ENCODE measurements at places on chromosomes 7 and 10.

- DNase-seq, result no peak
Measured at GRCh38 chr10:36817898-36818297, 307.5 kb upstream of the ANKRD30A start.

DNA sequence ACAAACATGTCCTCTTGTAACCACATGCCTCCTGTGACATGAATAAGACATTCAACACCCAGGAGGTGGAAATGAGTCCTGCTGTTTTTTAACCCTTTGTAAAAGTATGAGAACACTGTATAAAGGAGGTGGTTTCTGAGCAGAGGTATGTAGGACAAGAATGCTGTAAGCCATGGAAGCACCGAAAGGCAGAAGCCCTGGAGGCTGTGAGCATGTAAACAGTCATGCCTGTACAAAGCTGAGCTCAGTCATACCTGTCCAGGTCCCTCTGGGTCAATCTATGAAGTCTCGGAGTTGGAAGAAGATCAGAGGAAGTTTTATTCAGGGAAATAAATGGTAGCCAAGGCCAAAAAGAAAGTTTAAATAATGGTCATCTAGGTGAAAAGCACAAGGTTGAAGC is 34.7 kb upstream of the XPNPEP1 start:
- no peak for DNase-seq

DNA sequence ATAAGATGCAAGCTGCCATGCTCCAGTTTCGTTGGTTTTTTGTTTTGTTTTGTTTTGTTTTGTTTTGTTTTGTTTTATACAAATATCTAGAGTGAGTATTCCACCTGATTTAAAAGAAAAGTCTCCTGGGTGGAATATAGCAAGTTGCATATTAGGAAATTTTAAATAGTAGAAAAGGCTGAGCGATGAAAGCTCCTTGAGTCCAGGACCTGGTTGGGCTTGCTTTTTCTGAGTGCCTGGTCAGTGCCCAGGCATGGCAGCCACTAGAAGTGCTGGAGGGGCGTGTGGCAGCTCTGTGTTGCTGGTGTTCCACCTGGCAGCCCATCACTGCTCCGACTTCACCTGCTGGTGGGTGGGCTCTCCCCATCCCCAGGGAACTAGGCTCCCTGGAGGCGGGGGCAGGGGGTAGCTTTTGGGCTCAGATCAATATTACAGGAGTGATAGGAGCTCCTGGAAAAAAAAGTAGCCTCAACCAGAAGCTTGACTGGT is 8.0 kb downstream of the COL17A1 start:
- DNase-seq, result no peak

GRCh38 chr10:132411561-132412253 is 14.7 kb downstream of the PWWP2B start:
- no peak for DNase-seq

DNA sequence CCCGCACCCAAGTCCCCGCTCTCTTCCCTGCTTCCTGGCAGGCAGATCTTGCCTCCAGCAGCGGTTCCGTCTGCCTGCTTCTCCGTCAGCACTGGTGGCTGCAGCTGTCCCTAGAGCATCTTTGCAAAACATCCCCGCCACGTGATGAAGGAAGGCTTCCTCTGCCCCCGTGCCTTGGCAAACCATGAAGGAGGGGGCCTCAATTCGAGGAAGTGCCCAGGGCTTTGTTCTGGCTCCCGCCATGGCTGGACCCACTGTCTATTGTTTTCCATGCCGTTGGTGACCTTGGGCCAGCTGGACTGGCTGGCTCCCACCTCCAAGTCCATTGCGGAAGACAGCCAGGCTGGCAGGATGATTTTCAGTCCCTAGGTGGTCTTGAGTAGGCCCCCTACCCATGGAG is 13.2 kb upstream of the AQP1 start:
- DNase-seq, result no peak

DNA sequence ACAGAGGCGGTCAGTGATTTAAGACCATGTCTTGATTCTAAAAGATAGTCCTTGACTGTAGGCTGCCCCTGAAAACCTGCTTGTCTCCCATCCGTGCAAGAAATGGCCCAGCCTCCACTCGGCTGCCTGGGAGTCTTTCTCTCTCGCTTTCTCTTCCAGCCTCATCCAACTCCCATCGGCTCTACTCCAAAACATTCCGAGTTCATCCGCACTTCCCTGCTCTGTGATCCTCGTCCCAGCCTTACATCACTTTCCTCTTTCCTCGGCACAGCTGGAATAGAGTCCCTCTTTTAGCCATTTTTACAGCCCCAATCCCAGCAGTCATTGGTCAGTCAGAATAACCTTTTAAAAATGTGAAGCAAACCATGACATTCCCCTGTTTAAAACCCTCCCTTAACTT is 135.1 kb downstream of the TAX1BP1 start:
- DNase-seq, result no peak

DNA sequence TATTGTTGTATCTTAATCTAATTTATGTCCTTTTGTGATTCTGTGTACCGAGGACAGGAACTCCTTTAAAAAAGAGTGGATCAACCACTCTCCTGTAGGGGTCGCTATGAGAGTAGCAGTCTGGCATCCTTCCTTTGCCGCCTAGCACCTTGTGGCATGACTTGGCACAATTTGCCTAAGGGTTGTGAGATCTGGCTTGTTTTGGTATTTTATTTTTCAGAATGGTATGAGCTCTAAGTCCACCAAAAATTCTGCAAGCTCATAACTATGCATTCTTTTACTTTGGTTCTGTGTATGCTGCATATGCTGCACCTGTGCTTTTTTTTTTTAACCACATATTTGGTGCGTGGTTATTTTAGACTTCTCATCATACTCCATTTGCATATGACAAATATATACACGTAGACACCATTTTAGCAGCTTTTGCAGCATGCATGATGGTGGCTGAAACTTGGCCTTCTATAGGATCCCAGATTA is 112.8 kb downstream of the CDK14 start:
- DNase-seq, result no peak

GRCh38 chr7:139949629-139950028 is 113.1 kb downstream of the PARP12 start:
- DNase-seq, result no peak

- no peak for DNase-seq
Measured at GRCh38 chr7:440059-440749, 79.4 kb downstream of the PDGFA start.

DNA sequence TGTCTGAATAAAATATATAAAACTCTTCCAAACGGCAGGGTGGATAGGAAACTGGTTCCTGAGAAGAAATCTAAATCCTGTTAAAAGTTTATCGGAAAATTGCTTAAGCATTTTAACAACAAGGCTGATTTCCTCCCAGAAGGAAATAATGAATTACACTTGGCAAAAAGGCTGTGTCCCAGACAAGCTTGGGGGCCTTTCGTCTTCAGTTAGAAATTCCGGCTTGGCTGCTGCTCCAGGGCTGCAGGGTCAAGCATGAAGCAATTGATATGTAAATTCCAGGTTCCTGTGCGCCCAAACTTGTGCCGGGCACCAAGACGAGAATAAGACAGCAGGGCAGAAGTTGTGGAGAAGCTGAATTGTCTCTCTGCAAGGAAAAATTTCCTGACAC is 38.0 kb upstream of the LBX1 start:
- no peak for DNase-seq

DNA sequence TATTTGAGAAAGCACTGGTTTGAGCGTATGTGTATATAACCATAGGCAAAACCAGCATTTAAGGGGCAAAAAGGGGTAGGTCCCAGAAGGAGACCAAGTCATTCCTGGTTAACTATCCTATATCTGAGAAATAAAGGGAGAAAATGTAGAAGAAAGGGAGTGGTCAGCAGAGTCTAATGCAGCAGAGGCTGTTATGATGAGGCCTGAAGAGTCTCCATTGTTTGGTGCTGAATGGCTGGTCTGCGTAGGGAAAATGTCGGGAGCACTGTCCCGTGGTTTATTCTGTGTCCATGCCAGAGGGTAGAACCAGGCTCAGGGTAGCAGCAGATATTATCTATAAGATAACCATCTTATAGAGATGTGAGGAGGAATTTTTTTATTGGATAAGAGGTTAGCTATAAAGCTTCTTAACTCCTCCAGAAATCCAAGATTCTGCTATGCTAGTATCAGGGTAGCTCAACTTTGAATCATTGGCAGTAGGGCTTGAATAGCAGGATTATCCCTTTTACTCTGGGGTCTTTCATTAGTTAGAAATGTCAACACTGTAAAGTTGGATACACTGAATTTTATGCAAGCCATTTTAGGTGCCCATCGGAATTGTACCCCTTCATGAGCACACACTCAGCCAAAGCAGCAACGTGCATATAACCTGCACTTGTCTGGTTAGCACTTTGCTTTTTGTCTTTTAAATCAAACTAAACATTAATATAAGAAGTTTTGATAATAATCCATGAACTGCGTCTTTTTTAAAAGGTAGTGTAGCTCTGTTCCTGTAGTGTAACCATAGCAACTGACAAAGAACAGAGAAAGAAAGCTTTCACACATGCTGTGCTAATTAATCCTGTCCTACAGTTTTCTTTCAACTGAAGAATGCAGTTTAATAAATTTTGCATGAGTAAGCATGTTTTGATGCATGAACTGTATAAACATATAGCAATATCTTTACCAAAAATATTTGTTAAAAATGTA is 312.0 kb upstream of the FZD1 start:
- DNase-seq, result no peak

DNA sequence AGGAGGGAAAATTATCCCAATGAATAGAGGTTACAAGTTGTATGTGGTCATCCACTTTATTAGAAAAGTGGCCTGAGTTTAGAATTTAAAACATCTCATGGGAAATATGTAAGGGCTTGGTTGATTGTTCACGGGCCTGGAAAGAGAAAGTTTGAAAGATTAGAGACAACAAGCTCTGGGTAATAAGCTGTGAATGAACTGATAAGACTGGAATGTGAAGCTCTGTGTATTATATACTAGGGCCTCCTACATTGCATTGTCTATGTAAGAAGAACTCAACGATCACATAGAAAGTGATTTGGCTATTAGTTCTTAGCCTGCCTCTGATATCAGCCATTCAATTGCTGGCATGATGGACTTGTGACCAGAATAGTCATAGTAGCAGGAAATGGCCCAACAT is 199.2 kb upstream of the MAGI2 start:
- no peak for DNase-seq

- DNase-seq, result no peak
Measured at GRCh38 chr10:35043796-35044344, 46.3 kb downstream of the CUL2 start.

GRCh38 chr10:79982362-79982800 is 33.5 kb upstream of the SFTPD start:
- DNase-seq, result no peak

DNA sequence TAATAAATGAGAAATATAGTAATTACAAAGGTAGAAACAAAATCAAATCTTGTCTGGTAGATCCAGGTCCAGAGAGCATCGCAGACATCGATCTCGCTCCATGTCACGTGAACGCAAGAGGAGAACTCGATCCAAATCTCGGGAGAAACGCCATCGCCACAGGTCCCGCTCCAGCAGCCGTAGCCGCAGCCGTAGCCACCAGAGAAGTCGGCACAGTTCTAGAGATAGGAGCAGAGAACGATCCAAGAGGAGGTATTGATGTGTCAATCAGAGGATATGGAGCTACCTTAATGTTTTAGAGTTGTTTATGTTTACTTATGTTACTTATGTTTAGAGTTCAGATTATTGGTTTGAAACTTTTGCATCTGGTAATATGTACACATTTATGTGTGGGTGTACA is 57.8 kb downstream of the LUC7L2 start:
- DNase-seq, result no peak

GRCh38 chr10:11697718-11698527 is 44.3 kb upstream of the ECHDC3 start:
- DNase-seq, result no peak

- no peak for DNase-seq
Measured at GRCh38 chr7:27239387-27240014, 3.1 kb upstream of the EVX1 start.

GRCh38 chr10:118986815-118987790 is 42.4 kb upstream of the NANOS1 start:
- no peak for DNase-seq

GRCh38 chr7:70779321-70779720 is 352.6 kb upstream of the GALNT17 start:
- no peak for DNase-seq

GRCh38 chr10:32326680-32327363 is 20.1 kb downstream of the EPC1 start:
- no peak for DNase-seq

- DNase-seq, result no peak
Measured at GRCh38 chr7:157513682-157514081, 176.9 kb downstream of the DNAJB6 start.

DNA sequence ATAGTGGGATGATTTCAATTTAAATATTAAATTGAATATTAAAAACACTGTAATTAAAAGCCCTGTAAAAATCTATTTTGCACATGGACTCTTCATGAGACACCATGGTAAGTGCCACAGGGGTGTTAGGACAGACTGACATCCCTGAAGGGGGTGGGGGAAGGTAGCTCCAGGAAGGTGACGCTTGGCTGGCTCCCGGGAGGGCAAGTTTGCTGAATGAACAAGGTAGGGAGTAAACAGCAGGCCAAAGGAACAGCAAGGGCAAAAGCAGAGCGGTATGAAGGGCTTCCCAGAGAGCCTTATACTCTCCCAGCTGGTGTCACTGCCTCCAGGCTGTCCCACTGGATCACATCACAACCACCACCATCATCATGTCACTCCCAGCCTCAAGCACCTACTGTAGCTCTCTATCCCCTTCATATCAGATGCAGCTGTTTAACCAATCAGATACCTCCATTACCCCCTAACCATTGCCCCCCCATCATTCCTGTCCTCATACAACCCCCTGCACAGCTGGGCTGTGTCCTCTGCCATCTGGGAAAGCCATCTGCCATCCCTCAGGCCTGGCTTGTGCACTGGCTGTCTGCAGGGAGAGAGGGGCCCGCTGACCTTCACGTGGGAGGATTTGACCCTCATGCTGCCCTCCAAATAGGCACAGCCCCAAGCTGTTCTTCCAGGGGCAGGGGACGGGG is 19.5 kb downstream of the HSPA12A start:
- no peak for DNase-seq

DNA sequence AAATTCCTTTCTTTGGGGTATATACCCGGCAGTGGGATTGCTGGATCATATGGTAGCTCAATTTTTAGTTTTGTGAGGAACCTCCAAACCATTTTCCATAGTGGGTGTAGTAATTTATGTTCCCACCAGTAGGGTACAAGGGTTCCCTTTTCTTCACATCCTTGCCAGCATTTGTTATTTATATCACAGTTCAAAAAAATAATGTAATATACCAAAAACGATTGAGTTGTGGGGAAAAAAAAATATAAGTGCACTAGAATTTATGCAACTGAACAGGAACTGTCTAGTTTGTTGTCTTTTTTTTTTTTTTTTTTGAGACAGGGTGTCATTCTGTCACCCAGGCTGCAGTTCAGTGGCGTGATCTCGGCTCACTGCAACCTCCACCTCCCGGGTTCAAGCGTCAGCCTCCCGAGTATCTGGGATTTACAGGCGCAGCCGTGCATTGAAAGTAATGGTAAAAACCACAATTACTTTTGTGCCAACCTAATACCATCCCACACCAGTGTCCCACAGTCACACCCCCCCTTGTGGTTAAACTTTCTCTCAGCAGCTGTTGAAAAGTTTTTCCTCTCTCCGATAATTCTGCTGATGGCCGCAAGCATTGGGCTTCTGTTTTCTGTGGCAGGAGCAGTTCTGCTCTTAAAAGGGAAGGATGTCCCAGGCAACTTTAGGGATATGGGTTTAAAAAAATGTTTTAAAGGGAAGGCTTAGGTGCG is 6.8 kb upstream of the LAT2 start:
- DNase-seq, result no peak

Data from NCI-H1436 (cell line).